ENCODE measurements at places on chromosomes 11 and 22.

DNA sequence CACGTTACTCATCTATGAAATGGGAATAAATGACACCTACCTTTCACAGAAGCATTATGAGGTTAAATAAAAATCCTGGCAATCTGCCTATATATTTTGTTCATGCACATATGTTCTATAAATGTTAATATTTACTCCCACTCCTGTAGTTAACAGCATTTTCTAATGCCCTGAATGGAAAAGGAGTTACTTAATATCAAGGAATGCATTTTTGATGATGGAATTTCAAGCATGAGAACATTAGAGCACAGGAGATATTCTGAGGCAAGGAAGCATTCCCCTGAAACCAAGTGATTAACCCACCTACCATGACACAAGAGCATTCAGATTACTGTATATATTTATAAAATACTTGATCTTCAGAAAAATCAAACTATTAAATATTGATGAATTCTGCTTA lies 102.1 kb downstream of the ARHGAP32 start:
- DNase-seq: no peak

DNA sequence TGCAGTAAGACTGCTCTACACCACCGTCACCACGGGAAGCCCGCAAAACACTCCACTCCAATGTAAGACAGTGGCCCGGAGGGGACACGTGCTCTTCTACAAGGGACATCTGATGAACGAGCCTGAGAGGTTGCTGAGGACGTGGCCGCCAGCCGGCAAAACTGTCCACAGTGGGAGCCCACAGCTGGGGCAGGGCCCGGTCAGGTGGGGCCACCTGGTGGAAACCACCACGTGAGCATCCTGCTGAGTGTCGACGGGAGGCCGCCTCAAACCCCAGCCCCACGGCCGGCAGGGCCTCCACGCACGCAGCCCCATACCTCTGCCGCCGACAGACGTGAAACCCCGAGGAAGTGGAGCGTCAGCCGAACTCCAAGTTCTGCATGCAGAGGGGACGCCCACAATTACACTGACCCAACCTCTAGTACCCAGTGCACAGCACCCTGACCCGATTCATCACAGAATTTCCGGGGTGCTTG lies 42.6 kb downstream of the BRD1 start:
- no peak for DNase-seq

DNA sequence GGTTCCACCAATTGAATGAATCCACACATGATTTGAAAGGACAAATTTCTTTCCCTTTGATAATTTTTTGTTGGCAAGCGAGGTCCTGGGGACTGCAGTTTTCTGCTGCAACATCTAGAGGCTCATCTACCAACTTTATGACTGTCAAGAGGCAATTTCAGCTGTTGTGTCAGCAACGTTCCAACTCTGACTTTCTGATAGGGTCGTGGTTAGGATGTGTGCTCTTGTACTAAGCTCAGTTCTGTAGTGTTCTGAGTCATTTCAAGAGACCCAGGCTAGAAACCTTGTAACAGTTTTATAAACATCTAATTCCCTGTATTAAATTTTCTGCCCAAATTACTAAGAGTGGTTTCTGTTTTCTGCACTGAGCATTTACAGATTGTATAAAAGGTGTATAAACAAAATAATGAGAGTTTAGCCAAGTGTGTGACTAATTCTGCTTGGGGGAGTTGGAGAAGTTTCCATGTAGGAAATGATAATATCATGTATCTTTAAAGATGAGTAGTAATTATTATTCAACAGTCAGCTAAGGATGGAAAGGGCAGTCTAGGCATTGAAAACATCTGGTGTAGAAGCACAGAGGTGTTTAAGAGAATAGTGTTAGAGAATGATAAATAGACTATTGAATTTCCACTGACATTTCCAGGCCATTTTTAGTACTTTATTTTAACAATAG lies 72.2 kb downstream of the RBMXL2 start:
- no peak for DNase-seq

GRCh38 chr11:16935518-16936302 lies 78.5 kb downstream of the PLEKHA7 start:
- DNase-seq: no peak

- DNase-seq: no peak
Observed at GRCh38 chr11:826836-827145, 928 bp upstream of the CRACR2B start.

- DNase-seq: no peak
Observed at GRCh38 chr22:38724176-38724575, 18.4 kb downstream of the GTPBP1 start.

DNA sequence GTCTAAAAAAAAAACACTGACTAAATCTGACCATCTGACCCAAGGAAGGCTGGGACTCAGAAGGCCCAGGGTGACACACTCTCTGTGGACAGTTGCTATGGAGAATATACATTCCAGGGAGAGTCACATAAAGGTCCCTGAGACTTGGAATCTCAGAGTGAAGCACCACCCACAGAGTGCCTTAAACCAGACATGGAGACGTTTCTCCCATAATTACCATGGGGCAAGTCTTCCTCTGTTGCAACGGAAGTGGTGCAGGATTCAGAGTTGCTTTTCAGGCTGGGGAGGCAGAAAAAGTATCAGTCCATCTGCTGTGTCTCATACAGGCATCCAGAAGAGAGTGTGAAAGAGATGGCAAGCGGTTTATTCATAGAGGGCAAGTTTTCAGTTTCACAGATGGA lies 58.7 kb upstream of the SLN start:
- DNase-seq: no peak

- DNase-seq: no peak
Observed at GRCh38 chr11:109619498-109619897, 197.5 kb downstream of the C11orf87 start.

DNA sequence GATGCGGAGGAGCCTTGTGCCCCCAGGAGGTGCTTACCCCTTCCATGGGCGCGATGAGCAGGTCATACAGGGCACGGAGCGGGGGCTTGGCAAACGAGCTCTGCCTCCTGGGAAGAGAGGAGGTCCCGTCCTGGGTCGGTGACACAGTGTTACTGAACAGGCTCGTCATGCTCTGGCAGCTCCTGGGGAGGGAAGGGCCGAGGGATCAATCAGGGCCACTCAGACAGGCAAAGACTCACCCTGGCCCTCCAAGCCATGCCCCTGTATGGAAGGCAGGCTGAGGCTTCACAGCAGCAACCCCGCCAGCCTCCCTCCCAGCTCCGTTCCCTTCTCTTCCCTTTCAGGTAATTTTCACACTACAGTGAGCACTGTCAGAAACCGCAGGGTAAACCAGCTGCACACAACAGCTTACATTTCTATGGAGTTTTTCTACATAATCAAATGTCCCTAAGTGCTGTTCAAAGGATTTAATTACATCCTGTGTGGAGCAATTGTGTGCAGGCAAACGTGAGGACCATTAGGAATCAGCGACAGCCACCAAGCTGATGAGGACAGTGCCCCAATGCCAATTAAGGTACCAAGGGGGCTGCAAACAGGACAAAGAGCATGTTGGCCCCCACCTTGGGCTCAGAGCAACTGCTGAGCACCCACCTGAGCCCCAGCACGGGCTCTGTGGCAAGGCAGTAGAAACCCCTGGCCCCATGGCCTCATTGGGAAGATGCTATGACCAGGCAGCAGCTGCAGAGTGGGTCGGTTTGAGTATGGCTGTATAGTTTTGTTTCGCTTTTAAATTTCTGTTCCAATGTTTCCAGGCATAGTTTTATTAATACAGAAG lies 95.4 kb upstream of the PITPNB start:
- DNase-seq: no peak

DNA sequence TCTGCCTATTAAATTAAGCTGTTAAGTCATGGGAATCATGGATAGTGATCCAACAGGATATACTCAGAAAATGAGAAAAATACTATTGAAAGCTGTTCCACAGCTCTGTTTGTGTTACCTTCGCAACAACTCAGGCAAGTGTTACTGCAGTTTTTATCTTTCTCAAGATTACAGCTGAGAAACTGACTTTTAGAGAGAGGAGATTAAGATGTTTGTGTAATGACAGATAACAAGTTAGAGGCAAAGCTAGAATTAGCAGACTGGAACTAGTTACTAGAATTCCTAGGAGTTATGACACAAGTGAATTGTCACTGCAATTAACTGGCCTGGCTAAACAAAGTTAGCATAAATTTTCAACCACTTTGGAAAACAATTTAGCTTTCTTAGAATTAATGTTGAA lies 1.6 kb downstream of the SLN start:
- DNase-seq: no peak

DNA sequence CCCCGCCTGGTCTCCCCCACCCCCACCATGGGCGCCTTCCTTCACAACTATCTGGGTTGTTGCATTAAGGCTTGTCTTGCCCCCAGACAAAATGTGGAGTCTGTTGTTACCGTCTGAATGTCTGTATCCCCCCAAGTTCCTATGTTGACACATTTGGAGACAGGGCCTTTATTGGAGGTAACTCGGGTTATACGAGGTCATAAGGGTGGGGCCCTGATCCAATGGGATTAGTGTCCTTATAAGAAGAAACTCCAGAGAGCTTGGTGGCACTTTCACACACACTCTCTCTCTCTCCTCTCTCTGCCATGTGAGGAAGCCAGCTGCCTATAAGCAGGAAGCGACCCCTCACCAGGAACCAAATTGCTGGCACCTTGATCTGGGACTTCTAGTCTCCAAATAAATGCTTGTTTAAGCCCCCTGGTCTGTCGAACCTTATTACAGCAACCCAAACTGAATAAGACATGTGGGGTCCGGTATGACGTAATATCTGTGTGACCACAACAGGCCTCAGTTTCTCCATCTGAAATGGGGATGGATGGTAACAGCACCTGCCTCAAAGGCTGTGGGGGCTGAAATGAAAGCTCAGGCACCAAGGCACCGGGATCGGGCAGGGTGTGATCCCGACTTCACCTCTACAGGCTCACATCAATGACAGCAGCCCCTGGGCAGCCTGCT lies 222.3 kb downstream of the CTTN start:
- DNase-seq: no peak

DNA sequence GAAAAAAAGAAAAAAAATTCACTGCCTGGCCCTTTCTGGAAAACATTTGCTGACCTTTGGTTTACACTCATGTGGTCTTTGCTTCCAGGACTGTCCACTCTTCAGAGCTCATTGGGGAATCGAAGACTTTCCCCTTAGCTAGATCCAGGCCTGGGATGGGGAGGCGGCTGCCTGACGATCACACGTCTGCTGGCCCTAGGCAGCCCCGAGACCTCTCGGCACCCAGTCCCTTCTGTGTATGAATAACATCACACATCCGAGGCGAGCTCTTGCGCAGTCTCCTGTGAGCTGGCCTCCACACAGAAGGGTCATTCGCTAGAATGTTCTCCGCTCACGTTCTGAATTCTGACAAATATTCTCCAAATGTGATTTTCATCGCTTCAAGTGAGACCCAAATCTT lies 25.7 kb upstream of the GAL start:
- no peak for DNase-seq

- no peak for DNase-seq
Observed at GRCh38 chr22:49760280-49760629, 67.4 kb downstream of the BRD1 start.

DNA sequence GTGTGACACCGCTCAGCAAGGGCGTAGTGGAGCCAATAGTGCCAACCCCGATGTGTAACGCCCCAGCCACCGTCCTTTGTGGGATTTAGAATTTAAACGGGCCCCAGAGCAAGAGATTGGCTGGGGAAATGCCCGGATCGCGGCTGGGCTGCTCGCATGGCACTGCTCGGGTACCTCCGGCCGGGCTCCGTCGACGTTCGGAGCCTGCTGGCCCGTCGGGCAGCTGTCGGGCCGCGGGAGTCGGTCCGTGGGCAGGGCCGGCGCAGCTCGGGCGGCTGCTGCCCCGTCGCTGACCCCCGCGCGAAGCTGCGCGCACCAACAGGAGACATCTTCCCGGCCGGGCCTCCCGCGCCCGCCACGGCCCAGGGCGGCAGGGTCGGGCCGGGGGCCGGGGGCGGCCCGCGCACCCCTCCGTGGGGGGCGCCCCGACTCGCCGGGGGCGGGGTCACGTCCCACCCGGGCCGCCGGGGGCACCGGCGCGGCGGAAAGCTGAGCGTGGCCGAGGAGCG lies 1.3 kb upstream of the KDM2A start:
- DNase-seq: peak; percentile 18

DNA sequence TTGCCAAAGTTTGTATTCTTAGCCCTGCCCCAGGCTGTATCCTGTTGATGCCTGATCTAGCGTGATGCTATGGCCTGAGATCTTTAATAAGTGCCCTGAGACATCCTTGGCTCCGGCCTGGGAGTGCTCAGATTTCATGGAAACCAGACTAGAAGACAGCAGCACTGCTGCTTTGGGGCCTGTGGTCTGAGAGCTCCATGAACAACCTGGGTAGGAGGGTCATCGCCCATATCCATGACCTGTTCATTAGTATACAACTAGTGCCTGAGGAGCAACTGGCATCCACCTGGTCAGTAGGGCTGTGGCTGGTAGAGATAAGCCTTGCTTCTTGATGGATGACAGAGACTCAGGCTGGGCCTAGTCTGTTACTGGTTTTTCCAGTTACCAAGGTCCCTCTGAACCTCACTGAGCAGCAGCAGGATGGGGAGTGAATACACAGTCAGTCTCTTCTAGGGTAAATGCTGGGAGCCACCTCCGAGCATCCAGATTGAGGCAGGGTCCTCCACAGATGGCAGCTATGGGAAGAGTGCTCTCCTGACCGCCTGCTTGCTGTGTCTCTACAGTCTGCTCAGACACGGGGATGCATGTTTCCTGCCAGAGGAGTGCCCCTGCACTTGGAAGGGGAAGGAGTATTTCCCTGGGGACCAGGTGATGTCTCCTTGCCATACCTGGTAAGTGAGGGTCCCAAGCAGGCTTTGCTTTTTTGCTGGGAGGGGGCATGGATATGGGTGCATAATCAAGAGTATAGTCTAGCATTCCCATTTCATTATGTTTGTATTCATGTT lies 39.0 kb downstream of the OTOG start:
- no peak for DNase-seq

GRCh38 chr11:132456751-132457328 lies 1075.5 kb downstream of the OPCML start:
- no peak for DNase-seq

DNA sequence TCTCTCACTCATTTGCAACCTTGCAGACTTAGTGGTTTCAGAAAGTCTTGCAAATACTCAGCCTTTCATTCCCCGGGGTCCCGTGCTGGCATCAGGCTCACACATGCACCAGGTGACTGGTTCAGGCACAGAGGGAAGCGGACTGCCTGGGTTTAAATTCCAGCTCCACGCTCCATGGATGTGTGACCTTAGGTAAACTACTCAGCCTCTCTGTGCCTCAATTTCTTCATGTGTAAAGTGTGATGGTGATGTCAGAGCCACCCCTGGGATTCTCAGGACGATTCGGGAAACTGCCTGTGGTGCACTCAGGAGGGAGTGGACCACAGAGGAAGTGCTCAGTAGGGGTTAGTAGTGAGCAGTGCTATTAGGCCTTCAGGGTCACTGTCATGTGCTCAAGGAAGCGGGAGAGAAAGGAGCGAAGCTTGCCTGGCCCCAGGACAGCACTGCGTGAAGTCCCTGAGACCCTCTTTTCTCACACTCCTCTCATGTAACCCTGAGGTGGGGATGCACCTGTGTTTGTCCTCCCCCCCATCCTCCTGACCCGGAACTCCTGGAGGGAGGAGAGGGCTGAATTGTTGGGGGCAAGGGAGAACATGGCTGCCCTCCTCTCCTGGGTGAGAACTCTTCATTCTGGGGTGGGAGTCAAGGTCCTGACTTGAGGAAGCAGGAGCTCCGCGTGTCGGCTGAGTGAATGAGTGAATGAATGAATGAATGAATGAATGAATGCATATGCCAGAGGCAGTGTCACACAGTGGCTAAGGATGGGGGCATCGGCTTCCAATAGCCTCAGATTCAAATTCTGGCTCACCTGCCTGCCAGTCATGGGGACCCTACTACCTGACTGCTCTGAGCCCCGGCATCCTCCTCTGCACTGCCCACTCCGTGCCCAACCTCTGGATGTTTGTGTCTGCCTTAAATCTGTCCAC lies 14.4 kb upstream of the UPK3A start:
- DNase-seq: no peak
